ENCODE measurements at places on chromosomes 6 and 20.

- DNase-seq, result no peak
Observed at GRCh38 chr6:45424451-45424861, 46.7 kb upstream of the SUPT3H start.

DNA sequence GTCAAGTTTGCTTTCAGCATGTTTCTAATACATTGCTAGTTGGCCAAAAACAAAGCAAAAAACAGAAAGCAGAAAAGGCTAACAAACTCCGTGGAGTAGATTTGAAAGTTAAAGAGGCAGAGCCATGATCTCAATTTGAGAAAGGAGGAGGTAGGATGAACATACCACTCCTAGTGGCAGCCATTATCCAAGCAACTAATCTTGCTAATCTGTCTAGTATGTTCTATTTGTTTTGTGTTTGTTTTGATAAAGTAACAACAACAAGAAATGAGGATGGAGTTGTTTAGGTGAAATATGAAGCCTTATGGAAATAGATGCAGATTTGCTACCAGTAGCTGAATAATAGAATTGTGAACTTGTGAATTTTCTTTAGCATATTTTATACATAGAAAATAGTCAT is 295.5 kb upstream of the PRDM1 start:
- DNase-seq, result no peak

- peak; percentile 81 for DNase-seq
Observed at GRCh38 chr6:159963111-159963510, 5.8 kb upstream of the IGF2R start.

GRCh38 chr6:153401751-153402150 is 270.7 kb upstream of the RGS17 start:
- no peak for DNase-seq

DNA sequence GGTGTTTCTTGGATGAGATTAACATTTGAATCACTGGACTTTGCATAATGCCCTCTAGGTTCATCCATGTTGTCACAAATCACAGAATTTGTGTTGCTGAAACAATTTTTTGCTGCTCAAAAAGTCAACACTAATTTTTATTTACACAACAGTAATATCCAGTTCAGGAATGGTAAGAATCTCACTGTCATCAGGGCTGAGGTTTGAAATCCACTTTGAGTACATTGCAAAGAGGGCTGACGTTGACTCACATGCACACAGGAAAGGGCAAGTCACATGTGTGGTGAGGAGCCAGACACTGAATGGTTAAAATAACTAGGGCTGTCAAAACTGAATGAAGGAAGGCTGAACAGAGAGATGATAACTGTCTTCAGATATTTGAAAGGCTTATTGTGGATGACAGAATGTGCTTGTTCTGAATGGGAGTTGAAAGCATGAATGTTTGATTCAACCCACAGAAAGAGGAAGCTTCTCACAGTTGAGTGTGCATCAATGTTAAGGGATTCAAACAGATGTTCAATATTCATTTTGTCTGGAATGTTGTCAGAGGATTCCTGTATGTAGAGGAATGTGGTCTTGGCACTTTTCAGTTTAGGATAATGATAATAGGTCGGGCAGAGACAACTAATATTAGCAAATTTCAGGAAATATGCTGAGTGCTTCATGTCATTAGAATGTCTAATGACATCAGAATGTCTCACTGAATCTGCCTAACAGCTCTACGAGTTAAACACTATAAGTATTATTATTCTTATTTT is 3.6 kb upstream of the ADGRG6 start:
- DNase-seq, result peak; percentile 79

DNA sequence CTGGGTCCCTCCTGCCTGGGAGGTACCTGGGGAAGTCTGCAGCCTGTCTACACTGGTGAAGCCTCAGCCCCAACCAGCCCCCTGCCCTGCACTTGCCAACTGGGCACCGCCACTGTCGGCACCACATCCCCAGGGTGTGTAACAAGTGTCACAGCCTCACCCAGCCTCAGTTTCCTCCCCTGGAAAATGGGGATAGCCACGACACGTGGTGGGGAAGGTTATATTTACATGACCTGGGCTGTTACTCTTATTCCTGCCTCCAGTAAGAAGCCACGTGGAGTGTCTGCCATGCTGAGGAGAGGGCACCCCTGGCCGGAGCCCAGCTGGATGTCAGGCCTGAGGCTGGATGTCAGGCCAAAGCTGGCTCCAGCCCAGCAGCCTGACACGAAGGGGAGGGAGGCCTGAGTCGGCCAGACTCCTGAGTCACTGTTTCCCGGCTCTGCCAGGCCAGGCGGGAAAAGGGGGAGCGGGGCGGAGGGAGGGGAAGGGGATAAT is 44.9 kb downstream of the SNAI1 start:
- DNase-seq, result peak; percentile 58

- DNase-seq, result no peak
Observed at GRCh38 chr6:157068691-157069324, 254.5 kb downstream of the TMEM242 start.

DNA sequence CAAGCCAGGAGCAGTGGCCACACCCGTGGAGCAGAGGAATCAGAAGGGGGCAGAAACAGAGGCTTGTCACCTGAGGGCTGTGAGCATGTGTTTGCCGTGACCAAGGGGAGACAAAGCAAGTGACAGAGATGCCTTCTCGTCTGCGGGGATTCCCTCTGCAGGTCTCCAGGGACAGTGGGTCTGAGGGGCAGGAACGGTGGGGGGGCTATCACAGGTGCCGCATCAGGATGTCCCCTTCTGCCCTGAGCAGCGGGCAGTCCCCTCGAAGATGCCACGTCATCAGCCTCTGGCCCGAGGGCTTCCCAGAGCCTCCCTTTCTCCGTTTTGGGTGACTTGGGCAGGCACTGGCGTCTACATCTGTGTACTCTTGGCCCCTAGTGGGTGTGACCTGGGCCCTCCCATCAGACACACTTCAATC is 338.7 kb downstream of the PREX1 start:
- no peak for DNase-seq

- no peak for DNase-seq
Observed at GRCh38 chr6:139518556-139519091, 144.2 kb upstream of the CITED2 start.
